AG08396 (cell line): ENCODE measurements at places on chromosomes 2 and 18.

DNA sequence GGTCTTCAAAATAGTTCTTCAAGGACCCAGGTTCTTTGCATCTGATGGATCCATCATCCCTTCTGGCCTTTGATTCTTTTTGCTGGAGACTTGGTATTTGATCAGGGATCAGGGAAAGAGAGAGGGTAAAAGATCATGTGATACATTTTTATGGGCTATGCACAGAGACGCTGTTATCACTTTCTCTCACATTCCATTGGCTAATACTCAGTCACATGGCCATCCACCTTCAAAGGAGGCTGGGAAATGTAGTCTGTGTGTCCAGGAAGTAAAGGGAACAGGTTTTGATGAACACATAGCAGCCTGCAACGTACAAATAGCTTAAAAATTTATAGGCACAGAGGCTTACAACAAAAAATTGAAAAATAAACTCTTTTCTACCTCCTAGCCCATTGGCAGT, 629.6 kb upstream of the FANCL start:
- DNase-seq = no peak

GRCh38 chr18:79450289-79451080, 54.8 kb downstream of the NFATC1 start:
- no peak for DNase-seq

- no peak for DNase-seq
Measured at GRCh38 chr18:79413025-79413424, 17.3 kb downstream of the NFATC1 start.

DNA sequence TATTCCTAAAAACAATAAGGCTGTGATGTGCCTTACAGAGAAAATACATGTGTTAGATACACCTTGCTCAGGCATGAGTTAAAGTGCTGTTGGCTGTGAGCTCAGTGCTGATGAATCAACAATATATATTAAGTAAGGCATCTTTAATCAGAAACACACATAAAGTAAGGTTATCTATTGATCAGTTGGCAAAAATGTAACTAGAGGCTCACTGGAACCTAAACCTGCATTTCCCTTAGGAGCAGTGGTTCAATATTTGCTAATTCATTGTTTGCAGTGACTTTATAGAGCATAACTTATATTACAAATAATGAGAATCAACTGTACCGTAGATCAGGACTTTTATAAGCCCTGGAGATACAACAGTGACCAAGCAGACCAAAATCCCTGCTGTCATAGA, 77.0 kb upstream of the CYP1B1 start:
- DNase-seq = no peak

DNA sequence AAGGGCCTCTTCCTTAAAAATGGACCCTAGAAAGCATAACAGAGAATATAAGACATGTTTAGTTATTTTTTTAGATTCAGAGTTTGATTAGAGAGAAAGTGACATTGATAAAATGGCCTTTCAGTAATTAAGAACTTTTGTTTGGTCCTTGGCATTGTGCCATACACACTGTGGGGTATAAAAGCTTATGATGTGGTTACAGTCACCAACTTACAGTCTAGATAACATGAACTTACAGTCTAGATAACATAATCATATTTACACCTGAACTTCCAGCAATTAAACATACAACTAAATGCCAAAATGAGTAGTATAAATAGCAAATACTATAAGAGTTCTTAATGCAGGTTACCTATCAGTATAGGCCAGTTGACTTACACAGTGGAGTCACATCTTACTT, 25.6 kb upstream of the EFEMP1 start:
- no peak for DNase-seq

- DNase-seq = no peak
Measured at GRCh38 chr18:11309172-11309571, 159.8 kb upstream of the PIEZO2 start.

DNA sequence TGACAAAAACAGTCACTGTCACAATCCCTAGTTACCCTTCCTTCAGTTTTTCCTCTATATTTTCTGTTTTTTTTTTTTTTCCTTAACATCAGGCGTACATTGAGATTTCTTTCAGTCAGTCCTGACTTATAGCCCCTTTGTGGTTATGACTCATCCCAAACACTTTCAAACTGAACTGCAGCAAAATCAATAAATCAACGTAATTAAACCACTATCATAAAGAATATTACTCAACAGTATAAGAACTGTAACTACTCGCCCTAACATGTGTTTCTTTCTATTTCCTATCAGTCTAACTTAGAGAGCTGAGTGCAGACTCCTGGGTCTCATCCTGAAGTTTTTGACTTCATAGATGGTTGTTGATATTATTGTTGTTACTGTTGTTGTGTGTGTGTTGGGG, 523.5 kb downstream of the LRRTM4 start:
- DNase-seq = no peak

GRCh38 chr18:811182-811891, 705 bp downstream of the YES1 start:
- DNase-seq = peak; percentile 20

DNA sequence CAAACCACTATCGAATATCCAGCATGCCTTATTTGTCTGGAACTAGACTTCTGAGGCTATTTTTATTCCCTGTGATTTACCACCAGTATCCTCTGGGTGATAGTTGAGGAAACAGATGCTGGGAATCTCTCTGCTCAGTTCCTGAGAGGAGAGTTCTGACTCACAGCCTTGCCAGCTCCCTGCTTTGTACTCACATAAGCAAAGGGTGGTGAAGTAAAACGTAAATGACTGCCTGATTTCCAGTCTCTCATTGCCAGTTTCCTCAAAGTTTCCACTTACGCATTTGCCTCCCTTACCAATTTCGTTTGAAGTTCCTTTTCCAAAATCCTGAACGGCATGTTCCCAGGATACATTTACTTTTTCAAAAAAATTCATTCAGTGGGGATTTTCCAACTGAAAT, 69.2 kb upstream of the HNRNPA3 start:
- peak; percentile 39 for DNase-seq

DNA sequence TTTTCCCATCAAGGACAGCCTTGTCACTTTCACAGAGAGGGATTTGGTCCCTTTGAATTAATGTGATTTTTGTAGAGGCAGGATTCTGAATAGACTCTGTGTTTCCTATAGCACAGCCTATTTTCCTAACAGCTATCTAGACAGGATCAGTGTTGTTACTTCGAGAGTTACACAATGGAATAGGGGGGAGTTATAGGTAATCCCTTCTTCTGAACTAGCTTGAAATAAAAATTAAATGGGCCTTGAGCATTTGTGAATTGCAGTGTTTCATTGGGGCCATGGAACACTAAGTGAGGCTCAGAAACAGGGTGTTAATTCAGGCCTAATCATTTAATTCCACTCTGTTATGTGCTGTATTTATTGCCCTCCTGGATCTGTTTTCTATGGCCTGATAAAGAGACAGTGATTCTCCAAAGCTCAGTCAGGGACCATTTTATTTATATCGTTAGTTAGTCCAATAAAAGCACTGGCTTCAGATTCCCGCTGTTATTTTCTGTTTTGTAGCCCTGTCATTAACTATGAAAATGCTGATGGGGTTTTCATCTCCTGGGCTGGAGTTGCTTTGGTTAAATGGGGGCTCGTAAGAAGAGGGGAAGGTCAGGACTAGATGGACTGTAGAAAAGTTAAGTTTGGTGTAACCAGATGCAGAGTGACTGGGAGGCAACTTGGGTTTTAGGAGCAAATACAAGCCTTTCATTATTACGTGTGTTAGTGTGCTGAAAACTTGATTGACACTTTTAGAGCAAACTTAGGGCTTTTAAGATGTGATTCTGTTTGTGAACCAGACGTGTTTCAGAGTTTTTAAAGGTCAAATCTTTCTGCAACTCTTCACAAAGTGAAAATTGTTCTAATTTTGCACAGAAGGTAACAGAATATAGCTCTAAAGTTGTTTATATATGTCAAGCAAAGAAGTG, 461.0 kb upstream of the HNRNPA3 start:
- no peak for DNase-seq

- DNase-seq = peak; percentile 76
Measured at GRCh38 chr2:111946294-111947114, 48.1 kb downstream of the MERTK start.

DNA sequence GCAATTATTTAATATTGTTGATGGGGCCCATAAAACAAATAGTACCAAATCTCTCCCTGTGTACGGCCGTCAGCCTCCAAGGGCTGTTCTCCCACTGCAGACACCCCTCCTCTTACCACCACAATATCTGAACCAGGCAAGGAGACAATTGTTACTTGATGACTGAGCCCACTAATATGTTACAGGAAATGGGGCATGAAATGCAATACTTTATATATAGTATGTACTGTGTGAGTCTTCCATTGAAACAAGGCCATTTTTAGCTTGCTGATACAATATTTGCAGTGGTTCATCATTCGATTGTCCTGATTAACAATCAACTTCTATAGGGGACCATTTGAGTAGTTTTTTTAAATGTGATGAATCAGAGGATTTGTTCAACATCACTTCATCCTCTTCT, 307.3 kb downstream of the GBX2 start:
- DNase-seq = no peak

DNA sequence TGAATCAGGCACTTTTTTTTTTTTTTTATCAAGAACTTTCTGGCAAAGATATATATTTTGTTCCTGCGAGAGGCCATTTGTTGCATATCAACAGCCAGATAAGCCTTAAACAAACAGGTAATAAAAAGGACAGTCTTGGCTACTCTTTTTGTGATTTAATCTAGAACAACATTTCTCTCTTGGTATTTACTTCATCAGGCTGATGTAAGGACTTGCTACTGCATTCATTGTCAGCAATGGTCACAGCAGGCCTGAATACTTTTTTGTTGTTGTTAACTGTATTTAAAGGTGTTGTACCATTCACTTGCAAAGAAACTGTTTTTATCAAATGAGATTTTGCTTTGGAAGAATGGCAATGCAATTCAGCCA, 683.8 kb downstream of the IRS1 start:
- no peak for DNase-seq

GRCh38 chr2:151987484-151987883, 111.4 kb downstream of the CACNB4 start:
- DNase-seq = no peak

DNA sequence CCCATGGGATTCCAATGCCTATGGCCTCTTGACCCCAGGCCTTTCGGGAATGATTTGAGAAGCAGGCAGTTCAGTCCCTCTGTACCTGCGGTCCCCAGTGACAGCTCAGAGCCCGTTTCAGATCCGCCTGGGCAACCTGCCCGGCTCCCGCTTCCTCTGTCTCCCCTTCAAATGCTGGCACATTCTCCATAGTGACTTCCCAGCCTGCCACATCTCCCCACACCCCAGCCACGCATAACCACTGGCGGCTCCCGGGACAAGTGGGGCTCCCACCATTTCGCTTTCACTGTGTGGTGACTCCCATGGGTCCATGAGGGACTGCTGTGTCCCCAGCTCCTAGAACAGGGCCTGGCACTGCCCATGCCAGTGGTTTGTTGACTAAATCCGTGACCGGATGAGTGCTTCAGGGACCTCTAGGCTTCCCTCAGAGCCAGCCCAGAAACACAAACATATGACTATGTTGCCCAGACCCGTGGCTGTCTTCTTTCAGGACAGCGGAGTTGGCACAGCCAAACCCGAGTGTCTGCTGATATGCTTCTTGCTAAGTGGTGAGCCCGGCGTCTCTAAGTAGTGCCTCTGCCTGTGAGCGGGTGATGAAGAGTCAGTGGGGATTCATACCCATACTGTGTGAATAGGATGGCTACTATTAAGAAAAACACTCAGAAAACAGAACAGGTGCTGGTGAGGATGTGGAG, 91.2 kb downstream of the GLI2 start:
- peak; percentile 29 for DNase-seq

- DNase-seq = no peak
Measured at GRCh38 chr2:163641986-163642385, 93.8 kb downstream of the FIGN start.

DNA sequence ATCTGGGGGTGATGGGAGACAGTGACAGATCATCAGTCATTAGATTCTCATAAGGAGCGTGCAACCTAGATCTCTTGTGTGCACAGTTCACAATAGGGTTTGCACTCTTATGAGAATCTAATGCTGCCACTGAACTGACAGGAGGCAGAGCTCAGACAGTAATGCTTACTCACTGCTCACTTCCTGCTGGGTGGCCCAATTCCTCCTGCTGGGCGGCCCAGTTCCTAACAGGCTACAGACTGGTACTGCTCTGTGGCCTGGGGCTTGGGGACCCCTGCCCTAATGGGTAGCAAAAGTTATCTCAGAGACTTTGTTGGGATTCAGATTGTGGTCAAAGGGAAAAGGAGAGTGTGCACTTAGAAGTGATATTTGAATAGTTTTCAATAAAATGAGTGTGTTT, 840.1 kb upstream of the ID2 start:
- DNase-seq = no peak

GRCh38 chr18:45719106-45719505, 4.9 kb upstream of the SLC14A1 start:
- DNase-seq = no peak

- peak; percentile 15 for DNase-seq
Measured at GRCh38 chr2:172232708-172233396, 130.2 kb upstream of the DLX2 start.

GRCh38 chr18:33605250-33605649, 27.2 kb downstream of the ASXL3 start:
- DNase-seq = no peak

DNA sequence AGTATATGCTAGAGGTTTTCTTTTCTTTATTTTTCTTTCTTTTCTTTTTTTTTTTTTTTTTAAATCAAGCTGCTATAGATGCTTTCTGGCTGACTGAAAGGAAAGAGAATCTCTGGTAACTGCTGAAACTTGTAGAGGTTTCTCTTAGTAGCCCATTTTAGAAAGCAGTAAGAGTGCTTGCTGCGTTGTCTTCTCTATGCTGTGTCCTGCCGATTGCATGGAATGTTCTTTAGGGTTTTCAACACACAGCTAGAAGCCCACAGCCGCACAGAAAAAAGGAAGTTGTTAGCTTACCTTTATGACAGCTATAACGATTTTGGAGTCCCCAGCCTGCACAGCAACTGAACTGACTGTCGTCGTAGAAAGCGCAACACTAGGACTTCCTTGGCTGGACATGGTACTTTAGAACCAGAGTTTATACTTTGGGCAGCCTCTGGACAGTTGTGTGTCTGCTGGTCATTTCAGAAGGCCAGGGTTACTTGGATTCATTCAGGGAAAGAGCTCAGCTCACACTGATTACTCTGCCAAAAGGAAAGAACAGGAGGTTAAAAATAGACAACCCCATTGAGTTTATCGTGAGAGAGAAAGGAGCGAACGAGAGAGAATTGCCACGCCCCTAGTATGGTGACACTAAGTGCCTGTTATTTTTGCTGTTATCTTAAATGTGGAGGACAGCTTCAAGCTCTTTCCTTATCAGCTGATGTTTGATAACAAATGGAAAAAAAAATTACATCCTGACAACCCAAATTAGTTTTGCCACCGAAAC, at the start of gene CCDC141:
Gene CCDC141 (minus strand): TSS at position 592 of the 766 bp plus-strand sequence. CDS start 196 bp downstream, at position 396.
- no peak for DNase-seq

- peak; percentile 18 for DNase-seq
Measured at GRCh38 chr2:215684448-215685237, 248.8 kb upstream of the FN1 start.
